ENCODE measurements at places on chromosomes 12 and 14.
A peak's percentile ranks its signal among the peaks of the same experiment; 100 is the strongest.

DNA sequence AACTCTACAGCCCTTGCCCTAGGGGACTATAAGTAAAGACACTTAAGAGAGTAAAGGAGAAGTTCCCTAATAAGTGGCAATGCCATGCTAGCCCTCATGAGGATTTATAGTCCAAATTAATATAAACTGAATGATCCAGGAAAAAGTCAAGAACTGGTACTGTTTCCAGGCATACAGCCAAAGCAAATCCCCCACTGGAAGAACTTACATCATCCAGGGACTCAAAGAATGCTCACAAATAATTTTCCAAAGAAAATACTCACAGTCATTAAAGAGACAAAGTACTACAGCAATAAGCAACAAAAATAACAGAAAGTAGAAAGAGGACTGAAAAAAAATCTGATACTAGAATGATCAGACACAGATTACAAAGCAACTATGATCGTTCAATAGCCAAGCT lies 79.7 kb upstream of the RAP1B start:
- H3K27ac ChIP-seq, result peak overlapping the region; percentile 52
- no peaks in the 10 kb centered on the region for H3K27me3 ChIP-seq
- H3K36me3 ChIP-seq, result no peaks in the 10 kb centered on the region
- H3K4me3 ChIP-seq, result no peak overlapping the region
- H3K4me1 ChIP-seq, result peaks cover 10% of the 10 kb centered on the region

GRCh38 chr12:99055299-99055698 lies 410.2 kb downstream of the APAF1 start:
- no peaks in the 10 kb centered on the region for H3K27me3 ChIP-seq
- no peak overlapping the region for H3K4me3 ChIP-seq
- no peaks in the 10 kb centered on the region for H3K36me3 ChIP-seq
- no peak for DNase-seq

DNA sequence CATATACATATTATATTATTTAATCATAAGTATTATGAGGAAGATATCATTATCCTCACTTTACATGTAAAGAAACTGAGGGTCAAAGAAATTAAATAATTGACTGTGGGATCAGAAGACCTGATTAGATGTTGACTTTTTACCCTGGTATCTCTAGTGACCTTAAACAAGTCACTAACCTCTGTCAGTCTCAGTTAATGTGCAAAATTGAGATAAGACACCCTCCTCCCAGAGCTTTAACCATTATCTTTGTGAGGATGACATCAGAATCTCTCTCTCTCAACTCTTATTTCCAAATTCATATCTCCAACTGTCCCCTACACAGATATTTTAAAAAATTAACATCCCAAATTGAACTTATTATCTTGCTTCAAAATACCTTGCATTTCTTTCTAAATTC lies 177.8 kb downstream of the KLHL28 start:
- no peak overlapping the region for H3K4me3 ChIP-seq
- no peaks in the 10 kb centered on the region for H3K4me1 ChIP-seq
- H3K27me3 ChIP-seq, result no peaks in the 10 kb centered on the region
- no peak overlapping the region for H3K27ac ChIP-seq

DNA sequence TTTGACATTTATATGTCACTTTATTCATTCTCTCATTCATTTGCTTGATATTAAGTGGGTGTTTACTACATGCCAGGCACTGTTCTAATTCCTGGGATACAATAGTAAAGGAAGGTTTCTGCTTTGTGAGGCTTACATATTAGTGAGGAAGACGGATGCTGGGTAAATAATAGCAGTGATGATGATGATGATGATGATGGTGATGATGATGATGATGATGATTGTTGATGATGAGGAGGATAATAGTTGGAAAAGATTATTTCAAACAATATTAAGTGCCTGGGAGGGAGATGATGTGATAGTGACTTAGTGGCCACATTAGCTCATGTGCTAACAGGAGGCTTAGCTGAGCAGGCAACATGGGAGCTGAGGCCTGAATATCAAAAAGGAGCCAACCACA lies 19.3 kb upstream of the TMEM233 start:
- DNase-seq, result no peak
- no peak overlapping the region for H3K4me3 ChIP-seq
- no peaks in the 10 kb centered on the region for H3K36me3 ChIP-seq
- H3K27me3 ChIP-seq, result no peaks in the 10 kb centered on the region

DNA sequence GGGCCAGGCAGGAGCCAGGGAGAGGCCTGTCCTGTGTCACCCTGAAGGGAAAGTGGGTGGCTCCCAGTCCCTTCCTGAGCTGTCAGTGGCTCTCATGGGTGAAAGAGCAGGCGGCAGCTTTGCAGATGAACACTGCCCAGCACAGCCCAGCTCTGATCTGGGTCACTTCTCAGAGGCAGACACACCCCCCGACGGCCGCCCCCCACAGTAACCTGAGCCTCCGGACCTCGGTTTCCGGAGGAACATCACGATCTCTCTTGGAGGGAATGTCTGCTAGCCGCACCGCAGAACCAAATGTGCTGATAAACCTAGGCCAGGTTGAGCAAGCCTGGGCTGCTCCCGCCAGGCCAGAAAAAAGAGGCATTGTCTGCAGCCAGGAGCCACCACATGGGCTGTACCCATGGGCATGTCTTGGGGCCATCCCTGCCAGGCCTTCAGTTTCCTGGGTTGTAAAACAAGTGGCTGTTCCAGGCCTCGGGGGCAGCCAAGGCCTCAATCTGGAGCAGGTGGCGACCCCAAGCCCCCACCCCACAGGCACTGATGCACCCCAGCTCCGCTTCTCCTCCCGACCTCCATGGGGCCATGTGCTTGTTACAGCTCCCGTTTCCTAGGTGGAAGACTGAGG lies 57.6 kb downstream of the NCOR2 start:
- no peaks in the 10 kb centered on the region for H3K36me3 ChIP-seq
- no peak overlapping the region for H3K4me3 ChIP-seq
- peaks cover 93% of the 10 kb centered on the region for H3K4me1 ChIP-seq
- DNase-seq, result peak; percentile 74
- no peaks in the 10 kb centered on the region for H3K27me3 ChIP-seq

DNA sequence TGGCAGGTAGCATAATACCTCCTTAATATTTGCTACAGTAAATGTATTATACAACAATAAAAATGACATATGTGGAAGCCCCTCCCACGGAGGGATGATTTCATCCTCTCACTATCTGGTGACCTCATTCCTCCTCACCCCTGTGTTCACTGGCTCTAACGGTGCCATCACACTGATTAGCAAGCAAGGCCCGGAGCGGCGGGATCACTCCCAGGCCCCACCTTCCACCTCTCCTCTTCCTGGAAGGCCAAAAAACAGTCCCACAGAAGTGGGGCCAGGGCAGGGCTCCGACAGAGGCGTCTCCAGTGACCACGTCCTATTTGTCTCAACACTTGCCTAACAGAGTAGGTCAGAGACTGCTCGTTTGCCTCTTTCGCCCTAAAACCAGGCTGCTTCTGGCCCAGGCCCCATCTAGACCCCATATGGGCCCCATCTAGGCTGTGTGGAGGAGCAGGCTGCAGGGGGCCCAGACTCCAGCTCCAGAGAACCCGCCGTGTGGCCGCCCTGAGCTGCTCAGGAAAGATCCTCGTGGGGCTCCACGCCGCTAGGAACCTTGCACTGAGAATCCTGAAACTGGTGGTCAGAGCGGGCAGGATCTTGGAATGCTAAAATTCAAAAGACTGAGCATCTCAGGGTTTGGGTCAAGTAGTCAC lies 3.7 kb downstream of the SELPLG start:
- H3K36me3 ChIP-seq, result no peaks in the 10 kb centered on the region
- H3K4me1 ChIP-seq, result peaks cover 13% of the 10 kb centered on the region
- peak; percentile 51 for DNase-seq
- no peaks in the 10 kb centered on the region for H3K27me3 ChIP-seq
- no peak overlapping the region for H3K4me3 ChIP-seq
- no peak overlapping the region for H3K27ac ChIP-seq

DNA sequence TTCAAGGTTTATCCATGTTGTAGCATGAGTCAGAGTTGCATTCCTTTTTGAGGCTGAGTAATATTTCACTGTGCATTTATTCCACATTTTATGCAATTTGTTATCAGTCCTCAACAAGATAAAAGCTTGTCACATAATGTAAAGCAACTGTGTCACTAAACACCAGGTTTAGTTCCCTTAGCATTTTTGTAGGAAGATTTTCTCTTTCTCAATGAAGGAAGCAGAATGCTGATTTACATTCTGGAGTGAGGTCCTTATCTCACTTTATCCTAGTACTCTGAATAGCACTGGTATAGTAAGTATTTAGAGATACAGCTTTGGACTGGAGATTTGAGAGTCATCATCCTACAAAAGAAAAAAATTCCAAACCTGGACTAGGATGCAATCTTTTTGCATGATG lies 9.8 kb upstream of the EXD2 start:
- H3K27me3 ChIP-seq, result no peaks in the 10 kb centered on the region
- no peak overlapping the region for H3K27ac ChIP-seq
- no peak overlapping the region for H3K4me3 ChIP-seq
- no peaks in the 10 kb centered on the region for H3K36me3 ChIP-seq

DNA sequence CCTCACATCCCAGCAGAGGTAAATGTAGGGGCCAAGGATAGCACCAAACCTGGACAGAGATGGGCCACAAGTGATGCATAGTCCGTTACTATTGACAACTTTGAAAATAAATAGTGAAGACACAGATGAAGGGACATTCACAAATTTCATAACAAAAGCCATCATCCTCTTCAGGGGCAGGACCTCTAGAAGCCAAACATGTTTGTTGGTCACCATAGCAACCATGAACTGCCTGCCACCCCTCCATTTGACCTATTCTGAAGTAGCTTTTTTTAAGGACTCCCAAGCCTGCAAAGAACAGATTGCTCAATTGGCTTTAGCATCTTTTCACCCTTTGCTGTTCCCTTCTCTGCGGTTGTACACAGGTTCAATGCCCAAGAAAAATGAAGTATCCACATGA lies 35.7 kb upstream of the MDM1 start:
- H3K36me3 ChIP-seq, result no peaks in the 10 kb centered on the region
- H3K4me1 ChIP-seq, result no peaks in the 10 kb centered on the region
- no peak for DNase-seq
- H3K4me3 ChIP-seq, result no peak overlapping the region

DNA sequence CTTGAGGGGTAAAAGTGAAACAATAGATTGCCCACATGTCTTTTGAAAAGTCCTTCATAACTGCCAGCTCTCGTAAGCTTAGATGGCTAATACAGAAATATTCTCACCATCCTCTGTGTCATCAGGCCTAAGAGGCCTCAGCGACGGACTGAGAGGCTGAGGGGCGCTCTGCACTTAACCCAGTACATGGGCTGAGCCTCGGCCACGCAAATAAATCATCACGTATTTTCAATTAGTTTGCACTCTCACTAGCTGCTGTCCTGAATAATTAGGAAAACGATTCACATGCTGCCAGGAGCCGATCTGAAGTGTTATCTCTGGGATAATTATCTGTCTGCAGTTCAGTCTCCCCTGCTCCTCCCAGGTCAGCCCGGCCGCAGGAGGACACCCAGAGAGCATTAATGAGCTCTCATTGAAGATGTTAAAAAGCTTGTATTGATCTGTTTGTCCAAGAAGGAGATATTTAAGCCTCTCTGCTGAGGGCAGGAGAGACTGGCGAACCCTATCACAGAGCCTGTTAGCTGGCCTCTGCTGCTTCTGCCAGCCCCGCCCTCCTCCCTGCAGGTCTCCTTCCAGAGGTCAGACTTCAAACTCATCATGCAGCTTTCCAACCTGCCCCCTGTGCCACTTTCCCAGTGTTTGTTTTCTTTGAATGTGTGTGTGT lies 1051.3 kb downstream of the VRK1 start:
- no peaks in the 10 kb centered on the region for H3K36me3 ChIP-seq
- H3K4me3 ChIP-seq, result no peak overlapping the region
- DNase-seq, result no peak
- no peak overlapping the region for H3K27ac ChIP-seq
- no peaks in the 10 kb centered on the region for H3K27me3 ChIP-seq

DNA sequence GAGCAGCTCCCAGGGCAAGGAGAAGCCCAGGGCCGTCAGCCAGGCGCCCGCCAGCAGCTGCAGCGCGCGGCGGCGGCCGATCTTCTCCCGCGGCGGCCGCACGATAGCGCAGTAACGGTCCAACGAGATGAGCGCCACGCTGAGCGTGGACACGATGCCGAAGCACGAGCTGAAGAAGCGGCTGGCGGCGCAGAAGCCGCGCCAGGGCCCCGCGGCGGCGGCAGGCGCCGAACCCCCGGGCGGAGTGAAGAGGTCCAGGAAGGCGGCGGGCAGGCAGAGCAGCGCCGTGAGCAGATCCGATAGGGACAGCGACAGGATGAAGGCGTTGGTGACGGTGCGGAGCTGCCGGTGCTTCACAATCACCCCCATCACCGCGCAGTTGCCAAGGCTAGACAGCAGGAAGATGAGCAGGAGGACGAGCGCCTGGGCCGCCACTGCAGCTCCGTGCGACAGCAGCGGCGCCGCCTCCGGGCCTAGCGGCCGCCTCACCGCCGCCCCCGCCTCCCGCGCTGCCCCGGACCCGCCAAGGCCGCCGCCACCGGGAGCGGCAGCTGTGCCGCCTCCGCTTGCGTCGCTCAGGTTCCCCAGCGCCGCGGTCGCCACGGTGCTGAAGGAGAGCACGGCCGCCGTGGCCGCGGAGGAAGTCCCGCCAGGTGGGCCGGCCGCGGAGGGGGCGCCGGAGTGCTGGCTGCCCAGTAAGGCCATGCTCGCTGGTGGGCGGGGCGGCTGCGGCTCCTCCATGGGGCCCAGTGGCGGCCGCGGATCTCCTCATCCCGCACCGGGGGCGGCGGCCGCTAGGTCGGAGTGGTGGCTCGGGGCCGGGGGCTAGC lies 479 bp downstream of the GPR135 start:
- H3K27ac ChIP-seq, result peak overlapping the region; percentile 36
- H3K27me3 ChIP-seq, result no peaks in the 10 kb centered on the region
- H3K36me3 ChIP-seq, result peaks cover 25% of the 10 kb centered on the region
- peak overlapping the region; percentile 64 for H3K4me3 ChIP-seq

DNA sequence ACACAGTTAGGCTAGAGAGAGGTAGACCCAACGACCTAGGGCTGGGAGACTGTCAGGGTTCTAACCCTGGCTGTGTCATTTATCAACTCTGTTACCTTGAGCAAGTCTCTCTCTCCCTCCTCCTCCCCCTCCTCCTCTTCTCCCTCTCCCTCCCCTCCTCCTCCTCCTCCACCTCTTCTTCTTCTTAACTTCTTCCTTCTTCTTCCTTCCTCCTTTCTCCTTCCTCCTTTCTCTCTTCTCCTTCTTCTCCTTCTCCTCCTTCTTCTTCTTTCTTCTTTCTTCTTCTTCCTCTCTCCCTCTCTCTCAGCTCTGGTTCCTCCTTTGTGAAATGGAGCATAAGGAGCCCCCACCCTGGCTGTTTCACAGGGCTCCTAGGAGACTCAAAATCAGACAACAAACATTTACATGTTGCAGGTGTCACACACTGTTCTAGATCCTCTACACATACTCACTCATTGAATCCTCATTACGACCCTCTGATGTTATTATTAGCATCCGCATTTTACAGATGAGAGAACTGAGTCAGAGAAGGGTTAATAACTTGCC lies 2.2 kb upstream of the KCNH3 start:
- H3K4me1 ChIP-seq, result peaks cover 15% of the 10 kb centered on the region
- peaks cover 4% of the 10 kb centered on the region for H3K27me3 ChIP-seq
- H3K27ac ChIP-seq, result no peak overlapping the region
- no peak for DNase-seq

GRCh38 chr12:93722835-93723567 lies 45.8 kb downstream of the CRADD start:
- no peaks in the 10 kb centered on the region for H3K36me3 ChIP-seq
- H3K4me1 ChIP-seq, result peaks cover 2% of the 10 kb centered on the region
- no peak for DNase-seq
- no peak overlapping the region for H3K27ac ChIP-seq

GRCh38 chr12:40691913-40692764 lies at the start of gene CNTN1:
CNTN1 (plus strand) TSS chr12:40692439.
- H3K27ac ChIP-seq, result no peak within 1 kb of the TSS
- H3K4me1 ChIP-seq, result peaks cover 9% of the 10 kb centered on the region
- peaks cover 2% of the 10 kb centered on the region for H3K27me3 ChIP-seq
- DNase-seq, result no peak
- H3K36me3 ChIP-seq, result no peaks in the 10 kb centered on the region

- H3K27me3 ChIP-seq, result no peaks in the 10 kb centered on the region
- no peak overlapping the region for H3K4me3 ChIP-seq
- H3K27ac ChIP-seq, result peak overlapping the region; percentile 87
- H3K4me1 ChIP-seq, result peaks cover 56% of the 10 kb centered on the region
Observed at GRCh38 chr12:622416-622815, 40.8 kb downstream of the NINJ2 start.
